ENCODE measurements at places on chromosomes 16 and 17.
A peak's percentile ranks its signal among the peaks of the same experiment; 100 is the strongest.

DNA sequence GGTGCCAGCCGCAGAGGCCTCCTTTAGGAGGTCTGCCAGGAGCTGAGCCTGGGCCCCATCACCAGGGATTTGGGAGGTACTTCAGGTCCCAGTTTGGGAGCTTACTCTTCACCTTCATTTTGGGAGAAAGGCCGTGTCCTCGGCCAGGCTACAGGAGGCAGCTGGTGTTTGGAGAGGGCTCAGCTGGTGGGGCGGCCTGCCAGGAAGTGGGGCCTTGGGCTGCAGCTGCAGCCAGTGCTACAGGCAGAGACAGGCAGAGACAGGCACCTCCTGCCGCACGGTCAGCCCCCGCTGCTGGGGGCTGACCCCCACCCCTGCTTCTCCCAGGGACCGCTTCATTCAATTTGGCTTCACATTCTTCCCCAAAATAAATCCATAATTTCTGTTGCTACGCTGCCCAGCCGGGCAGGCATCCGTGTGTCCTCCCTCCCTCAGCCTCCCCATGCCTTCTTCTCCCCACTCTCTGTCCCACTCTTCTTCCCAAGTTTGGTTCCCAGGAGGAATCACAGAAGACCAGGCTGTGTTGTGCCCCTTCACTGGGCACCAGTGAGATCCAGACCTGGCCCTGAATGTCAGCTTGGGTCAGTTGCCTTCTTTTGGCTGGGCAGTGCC, 6.1 kb downstream of the TMEM235 start:
- DNase-seq = no peak

GRCh38 chr16:87561200-87562105, 40.9 kb upstream of the JPH3 start:
- no peak for DNase-seq

GRCh38 chr16:12228602-12229499, 252.3 kb downstream of the SNX29 start:
- peak; percentile 77 for DNase-seq

- no peak for DNase-seq
Observed at GRCh38 chr17:50364715-50365114, 8.3 kb downstream of the MRPL27 start.

DNA sequence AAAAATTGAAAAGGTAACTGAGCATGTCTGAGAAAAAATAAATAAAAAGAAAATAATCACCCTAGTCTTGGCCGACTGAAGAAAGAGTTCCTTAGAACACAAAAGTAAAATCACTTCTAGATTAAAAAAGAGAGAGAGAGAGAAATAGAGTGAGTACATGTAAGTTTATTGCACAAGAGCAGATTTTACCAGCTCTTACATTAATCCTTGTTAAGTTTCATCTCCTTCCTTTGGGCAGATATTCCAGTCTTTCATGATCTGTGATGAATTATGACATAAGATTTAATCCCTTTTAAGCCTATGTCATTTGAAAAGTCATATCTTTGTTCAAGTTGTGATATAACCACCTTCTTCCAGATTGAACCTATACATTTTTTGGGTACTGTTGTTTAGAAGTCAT, 54.8 kb downstream of the NFAT5 start:
- DNase-seq = no peak

All from ecto neural progenitor cell (in vitro differentiated cells).